CD4-positive, alpha-beta T cell treated with Interleukin-4 for 4 hours (primary cell): ENCODE measurements at places on chromosomes 1 and 21.

DNA sequence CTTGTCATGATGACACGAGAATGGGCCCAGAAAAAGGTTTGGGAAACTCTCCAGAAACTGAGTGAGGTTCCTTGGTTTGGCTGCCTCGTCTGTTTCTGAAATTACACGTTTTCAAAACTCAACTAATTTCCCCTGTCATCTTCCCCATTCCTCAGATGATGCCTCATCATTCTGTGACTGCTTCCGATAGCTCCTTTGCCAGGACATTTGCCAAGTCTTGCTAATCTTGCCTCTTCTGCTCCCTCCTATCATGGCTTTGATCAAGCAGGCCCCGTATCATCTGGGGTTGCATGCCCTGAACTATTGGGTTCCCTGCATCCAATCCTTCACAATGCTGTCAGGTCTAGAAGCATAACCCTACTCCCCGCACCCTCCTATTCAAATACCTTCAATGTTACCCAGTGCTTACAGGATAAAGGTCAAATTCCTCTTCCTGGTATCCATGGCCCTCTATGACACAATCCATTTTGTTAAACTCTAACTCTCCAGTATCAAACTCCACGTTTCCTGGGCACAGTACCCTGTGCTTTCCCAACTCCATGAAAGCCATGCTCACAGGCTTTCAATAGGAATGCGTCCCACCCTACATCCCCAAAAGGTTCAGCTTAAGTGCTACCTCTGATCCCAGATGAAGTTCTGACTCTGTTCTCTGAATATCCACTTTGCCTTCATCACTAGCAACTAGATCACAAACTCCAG, 22.2 kb upstream of the TMEM200B start:
- no peak for DNase-seq

DNA sequence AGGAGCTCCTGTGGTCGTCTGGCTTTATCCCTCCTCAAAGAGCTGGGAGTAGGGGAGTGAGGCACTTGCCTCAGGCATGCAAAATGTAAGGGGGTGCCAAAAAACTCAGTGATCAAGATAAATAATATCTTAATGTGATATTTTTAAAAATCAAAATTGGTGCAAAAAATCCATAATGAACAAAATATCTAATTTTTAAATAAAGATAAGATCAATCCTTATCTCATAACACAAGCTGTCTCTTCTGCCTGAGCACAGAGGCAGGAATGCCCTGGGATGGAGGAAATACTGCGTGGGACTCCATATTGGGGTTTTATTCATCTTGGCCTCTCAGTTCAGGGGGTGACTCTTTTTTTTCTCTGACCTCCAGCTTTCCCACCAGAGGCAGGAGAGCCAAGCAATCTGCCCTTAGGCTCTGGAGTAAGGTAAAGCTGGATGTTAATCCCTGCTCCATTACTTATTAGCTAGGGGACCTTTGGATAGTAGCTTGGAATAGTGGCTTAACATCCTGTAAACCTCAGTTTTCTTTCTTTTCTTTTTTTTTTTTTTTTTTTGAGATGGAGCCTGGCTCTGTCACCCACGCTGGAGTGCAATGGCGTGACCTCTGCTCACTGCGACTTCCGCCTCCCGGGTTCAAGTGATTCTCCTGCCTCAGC, 77.3 kb upstream of the NFASC start:
- no peak for DNase-seq

DNA sequence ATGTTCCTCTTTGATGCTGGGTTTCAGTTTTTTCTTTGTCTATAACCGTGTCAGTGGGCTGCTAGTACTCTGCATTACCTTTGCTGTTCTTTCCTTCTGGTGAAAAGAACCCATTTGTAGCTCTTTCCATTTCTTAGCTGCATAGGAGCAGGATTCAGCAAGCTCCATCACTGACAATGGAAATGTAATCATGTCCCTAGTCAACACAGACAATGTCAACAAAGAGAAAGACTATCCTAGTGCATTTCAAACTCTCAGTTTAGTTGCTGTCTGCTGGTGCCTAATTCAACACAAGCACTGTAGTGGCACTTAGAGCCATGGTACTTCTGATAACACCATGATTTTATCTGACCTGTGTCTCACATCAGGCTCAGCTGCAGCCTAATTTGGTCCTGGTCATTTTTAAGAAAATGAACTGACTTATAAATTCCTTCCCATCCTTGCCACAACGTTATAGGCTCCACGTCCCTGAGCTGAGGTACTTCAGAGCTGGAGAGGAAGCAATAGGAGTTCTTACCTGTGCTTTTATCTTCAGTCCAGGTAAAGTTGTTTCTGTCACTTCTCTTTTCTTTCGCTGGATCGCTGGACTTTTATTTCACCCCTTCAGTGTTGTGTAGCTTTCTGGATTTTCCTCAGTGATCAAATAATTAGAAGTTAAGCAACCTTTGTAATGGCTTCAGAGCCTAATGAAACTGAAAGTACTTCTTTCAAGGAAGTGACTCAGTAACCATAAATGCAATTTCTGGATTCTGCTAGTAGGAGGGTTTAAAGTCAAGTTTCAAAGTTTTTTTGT, at the start of gene GBP3:
Gene GBP3 (minus strand): TSS at position 700 of the 793 bp plus-strand sequence. CDS start 2,145 bp downstream, outside the sequence.
- peak; percentile 68 for DNase-seq

DNA sequence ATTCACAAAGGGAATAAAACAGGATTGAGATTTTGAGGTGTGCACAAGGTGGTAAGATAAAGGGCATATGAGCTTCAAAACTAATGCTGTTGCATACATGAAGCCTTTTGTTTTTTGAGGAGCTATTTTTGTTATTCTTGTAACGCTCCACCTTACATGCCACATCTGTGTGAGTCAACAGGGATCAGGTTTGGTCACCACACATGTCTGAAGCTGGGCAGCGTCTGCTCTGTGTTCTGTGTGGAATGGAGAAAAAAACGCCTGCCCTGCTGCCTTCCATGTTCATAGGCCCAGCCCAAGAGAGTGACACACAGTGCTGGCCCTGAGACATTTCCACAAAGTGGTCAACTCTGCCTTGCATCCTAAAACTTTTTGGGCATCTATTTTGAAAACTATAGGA, 67.7 kb downstream of the MPZL1 start:
- DNase-seq = no peak

DNA sequence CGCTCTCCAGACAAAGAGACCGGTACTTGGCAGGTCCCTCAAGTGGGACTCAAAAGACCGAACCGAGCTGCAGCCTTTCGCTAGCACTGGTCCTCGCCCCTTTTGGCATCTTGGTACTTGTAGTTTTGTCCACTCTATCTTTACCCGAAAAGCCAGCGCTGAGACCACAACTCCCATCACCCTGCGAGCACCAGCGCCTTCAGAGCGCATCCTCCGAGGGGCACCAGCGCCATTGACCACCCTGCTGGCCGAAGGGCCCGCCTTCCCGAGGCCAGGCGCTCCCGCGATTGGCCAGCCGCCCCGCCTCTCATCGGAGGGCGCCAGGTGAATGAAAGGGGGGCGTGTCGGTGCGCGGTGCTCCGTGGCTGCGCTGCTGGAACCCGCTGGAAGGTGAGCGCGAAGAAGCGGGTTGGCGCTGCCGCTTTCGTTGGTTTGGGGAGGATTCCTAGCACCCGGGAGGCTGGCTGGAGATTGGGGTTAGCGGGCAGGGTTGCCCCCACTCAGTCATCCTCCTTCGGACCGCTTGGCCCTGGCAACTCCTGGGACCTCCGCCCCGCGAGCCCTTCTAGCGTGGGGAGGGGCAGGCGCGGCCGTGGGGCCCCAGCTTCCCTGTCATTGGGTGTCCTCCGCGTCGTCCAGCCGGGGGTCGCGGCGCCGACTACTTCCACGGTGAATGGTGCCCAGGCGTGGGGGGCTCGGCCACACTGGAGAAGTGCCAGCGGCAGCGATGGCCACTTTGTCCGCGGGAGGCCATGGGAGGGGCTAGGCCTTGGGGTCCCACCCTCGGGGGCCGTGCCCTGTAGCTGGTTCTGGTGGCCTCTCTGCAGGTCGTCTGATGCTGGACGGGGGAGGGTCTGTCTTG, at the start of gene ZBTB8B:
Gene ZBTB8B (plus strand): TSS at position 357 of the 862 bp plus-strand sequence. CDS start 5,553 bp downstream, outside the sequence.
- DNase-seq = no peak
